ENCODE measurements at places on chromosomes 16 and 17.

GRCh38 chr17:43155666-43156065 is 15.3 kb upstream of the NBR1 start:
- DNase-seq = no peak

DNA sequence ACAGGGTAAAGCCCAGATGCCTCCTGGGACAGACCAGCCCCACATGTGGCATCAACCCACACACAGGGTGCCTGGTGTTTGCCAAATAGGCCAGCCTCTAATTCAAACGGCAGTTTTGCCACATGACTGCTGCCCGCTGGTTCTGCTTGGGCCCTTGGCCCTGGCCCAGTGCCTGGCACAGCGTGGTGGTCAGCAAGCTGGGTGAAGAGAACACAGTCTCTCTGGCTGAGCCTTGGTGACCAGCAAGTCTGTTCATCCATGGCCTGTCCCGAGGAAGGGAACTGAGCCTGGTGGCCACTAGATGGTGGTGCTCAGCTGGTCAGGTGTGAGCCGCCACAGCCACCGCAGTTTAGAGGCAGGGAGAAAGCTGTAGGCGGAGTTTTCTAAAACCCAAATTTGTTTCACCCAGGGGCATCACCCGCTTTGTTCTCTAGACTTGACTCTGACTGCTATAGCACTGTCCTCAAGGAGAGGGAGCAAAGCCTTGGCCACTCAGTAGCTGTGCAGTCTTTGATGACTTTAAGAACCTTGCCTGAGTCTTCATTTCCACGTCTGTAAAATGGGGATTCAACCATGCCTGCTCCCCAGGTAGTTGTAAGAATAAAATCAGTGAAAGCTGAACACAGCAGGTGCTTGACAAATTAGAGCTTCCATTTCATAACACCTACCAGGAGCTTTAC is 4.7 kb upstream of the GFAP start:
- DNase-seq = peak; percentile 59

DNA sequence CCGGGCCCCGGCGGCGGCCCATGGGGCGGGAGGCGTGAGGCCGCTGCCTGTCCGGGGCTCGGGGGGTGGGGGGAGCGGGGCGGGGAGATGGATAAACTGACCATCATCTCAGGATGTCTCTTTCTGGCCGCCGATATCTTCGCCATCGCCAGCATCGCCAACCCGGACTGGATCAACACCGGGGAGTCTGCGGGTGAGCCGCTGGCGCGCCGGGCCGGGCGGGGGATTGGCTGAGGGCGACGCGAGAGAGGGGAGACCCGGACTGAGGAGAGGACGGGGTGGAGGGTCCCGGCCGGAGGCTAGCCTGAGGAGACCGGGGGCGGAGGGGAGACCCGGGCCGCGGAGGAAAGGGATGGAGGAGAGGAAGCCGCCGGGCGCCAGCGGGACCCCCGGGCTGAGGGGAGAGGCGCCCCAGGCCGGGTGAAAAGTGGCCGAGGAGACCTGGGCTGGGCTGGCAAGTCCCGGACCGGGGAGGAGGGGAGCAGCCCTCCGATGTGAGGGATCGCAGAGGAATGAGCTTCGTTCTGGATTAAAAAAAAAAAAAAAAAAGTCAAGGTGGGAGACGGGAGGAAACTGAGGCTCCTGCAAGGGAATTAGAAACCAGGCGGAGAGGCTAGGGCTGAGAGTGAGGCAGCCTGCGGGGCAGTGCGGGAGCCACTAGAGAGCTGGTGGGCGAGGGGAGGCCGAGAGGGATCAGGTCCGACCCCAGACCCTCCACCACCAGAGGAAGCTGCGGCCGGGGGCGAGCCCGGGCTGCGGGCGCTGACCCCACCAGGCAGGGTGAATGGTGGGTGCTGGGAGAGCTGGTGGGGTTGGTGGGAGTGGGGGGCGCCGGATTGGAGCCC is 526 bp downstream of the MOSMO start:
- no peak for DNase-seq

DNA sequence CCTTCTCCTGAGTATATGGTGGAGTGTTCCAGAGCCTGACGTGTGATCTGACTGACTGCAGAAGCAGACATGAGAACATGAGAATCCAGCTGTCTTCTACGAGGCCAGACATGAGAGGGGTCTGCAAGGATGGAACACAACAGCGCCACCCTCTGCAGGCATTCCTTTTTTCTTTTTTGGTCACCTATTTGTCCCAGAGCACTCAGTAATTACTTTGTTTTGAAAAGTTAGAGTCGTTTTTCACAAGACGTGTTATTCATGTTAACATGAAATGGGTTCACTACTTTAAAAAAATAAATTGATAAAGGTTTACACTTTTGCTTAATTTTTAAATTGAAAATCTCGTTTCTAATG is 43.8 kb upstream of the ATP2A3 start:
- DNase-seq = no peak

DNA sequence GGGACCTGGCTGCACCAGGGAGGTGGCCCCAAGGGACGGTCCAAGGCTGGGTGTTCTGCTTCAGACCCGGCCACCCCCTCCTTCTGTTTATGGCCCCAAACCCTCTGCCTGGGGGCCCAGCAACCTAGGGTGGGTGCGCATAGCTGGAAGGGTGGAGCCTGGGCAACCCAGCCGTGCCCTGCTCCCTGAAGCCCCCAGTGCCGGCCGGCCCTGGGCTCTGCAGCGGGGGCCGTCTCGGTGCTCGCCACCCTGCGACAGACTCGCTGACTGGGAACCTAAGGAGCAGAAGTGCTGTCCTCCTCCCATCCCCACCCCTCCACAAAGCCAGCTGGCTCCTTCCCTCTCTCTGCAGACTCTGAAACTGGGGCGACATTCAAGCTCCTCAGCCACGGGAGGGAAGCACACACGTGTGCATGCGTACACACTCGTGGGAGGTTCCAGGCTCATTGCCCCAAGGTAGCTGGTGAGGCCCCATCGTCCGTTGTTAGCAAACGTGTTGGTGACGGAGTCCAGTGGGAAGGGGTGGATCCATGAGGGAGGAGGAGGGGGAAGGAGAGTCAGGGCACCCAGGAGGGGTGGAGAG is 43.4 kb downstream of the ENGASE start:
- DNase-seq = no peak

DNA sequence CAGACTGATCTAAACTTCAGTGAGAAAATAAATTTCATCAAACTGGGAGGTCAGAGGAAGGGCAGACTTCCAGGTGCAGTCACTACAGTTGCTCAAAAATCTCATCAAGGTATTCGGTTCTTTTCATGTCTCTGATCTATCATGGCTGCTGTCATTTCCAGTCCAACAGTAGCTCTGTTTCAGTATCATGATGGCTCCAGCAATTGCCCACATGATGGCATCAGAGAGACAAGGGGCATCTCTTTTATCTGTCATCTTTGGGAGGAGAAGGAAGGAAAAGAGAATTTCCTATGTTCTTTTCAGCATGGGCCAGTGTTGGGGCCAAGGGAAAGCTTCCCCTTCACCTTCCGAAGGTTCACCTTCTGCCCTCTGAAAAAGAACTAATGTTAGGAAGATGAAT is 504.9 kb upstream of the HSBP1 start:
- DNase-seq = no peak

DNA sequence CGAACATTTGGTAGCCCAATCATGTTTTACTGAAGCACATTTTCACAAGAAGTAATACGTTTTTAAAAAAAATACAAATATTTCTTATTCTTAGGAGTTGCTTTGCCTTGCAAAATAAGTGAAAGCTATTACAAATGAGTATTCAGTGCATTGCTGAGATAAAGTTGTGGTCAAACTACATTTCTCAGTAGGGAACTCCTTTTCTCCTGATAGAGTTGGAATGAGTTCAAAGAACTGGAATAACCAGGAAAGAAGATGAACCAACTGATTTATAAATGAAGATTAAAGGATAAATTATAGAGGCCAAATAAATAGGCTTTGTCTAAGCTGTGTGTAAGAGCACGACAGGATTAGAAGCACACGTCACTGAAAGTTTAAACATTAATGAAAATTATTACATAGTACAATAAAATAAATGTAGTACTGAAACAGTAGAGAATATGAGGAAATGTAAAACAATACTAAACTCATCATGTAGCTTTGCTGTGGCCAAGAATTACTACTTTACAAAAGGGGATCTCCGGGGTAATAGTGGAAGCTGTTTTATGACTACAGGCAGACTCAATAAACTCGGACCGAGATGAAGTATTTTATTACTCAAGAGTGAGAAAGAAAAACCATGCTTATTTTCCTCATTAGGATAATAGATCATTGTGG is 73.6 kb downstream of the KCNJ2 start:
- DNase-seq = no peak

DNA sequence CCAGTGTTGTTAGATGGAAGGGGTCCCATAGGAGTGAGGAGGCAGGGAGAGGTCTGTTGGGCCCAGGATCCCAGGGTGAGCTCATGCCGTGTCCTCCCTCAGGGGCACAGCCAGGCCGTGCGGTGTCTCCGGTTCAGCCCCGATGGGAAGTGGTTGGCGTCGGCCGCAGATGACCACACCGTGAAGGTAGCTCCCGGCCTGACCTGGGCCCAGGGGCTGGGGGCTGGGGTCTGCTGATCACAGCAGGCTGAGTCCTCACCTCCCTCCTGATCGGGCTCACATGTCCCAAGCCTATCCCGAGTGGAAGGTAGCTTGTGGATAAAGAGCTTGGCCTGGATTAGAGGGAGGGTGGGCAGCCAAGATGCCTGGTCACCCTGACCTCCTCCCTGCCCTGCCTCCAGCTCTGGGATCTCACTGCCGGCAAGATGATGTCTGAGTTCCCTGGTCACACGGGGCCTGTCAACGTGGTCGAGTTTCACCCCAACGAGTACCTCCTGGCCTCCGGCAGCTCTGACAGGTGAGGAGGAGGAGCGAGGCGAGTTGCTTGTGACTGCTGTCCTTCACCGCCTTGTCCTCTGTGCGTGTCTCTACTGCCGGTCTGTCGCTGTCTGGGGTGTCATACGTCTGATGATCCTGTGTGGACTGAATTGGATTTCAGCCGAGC is 16.1 kb downstream of the KATNB1 start:
- no peak for DNase-seq

DNA sequence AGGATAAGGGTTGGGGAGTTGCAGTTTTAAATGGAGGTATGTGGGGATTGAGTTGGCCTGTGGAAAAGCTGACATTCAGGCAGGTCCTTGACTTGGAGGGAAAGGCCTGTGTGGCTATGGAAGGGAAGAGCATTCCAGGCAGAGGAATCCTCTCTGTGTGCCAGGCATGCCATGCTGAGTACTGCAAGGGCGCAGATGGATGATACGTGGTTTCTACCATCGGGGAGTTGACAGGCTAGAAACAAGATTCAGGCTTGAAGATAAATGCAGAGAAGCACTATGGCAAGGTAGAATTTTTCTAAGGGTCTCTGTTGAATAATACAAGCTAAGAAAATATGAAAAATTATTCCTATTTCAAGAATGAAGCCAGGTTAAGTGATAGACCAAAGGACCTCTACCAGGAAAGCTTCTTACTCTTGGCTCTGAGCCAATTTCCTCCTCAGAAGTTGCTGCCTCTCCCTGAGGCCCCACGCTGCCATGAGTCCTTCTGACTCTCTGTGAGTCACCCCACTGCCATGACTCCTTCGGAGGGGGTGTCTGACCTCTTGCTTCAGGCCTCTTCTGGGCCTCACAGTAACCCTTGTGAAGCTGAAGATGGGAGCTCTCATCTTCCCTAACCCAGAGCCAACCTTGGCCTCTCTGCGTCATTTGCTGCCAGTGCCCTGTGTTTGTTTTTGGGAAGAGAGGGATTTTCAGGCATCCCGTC is 75.8 kb downstream of the WNT3 start:
- DNase-seq = no peak

DNA sequence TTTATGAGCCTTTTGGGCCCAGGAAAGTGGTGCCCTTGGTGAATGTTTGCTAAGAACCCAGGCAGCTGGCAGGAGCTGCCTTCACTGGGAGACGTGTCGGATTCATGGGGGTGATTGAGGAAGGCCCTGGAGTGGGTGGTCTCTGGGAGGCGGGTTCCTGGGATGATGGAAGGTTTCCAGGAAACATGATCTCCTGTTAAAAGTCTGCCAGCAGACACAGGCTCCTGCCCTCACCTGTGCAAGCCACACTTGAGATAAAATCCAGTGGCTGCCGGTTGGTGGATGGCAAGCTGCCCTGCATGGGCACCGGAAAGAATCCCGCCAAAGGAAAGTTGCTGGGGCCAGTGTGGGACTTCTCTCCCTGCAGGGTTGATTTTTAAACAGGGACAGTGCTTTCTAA is 189.0 kb upstream of the CIBAR2 start:
- DNase-seq = no peak

DNA sequence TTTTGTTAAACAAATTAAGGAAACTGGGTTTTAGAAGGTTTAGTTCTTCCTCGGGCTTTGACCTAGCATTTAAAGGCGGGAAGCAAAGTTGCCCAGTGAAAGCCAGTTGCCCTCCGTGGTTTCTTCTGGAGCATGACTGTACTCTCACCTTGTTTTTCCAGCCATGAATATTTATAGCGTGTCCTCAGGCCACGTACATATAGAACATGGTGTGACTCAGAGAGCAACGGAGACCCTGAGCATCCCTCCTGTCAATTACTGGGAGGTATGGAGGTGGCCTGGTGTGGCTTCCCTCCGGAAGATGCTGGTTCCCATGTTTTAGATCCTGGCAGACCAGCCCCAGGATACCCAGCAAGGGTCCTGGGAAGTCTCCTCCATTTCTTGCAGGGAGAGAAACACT is 48.4 kb downstream of the AKAP1 start:
- no peak for DNase-seq

GRCh38 chr16:81127051-81127450 is 30.9 kb upstream of the GCSH start:
- no peak for DNase-seq

DNA sequence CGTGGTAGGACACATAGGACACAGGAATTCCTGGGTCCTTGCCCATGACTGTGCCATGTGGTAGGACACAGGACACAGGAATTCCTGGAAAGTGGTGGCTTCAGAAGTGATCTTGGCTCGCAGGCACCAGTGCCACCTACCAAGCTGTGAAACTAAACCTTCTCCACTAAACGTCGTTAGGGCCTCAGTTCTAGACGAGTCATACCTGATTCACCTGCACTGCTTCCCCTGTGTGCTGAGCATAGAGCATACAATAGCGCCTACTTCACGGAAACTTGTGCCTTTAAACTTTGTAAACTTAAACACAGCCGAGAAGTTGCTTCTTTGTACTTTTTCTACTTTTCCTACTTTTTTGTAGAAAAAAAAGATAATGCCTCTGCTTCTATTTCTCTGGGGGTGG is 4.8 kb downstream of the SOX8 start:
- no peak for DNase-seq

- no peak for DNase-seq
Observed at GRCh38 chr17:61285526-61286320, 113.9 kb upstream of the TBX2 start.

DNA sequence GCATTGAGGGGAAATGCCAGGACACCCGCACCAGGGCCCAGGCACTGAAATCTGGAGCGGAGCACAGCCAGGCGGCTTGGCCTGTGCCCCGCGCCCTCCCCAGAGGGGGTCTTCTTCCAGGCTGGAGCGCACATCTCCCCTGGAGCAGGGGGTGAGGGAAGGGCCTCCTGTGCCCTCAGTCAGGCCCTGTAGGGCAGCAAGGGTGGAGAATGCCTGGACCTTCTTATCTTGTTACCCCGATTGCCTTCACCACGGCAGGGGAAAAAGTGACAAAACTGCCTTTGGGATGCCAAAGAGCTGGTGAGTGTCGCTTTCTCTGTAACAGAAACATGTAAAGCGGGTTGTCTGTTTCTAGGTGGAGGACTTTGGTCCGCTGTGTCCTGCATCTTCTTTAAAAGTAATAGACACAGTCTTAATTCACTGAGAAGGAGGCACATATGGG is 48.3 kb upstream of the BAHCC1 start:
- no peak for DNase-seq
